ENCODE measurements at places on chromosomes 5 and 9. TPM values are rescaled to one million over a fixed set of nuclear protein-coding genes. Genes with fewer than 3 reads are reported as not detected.

MARCHF3 gene
- 22.9 TPM for total RNA-seq

- H3K4me3 ChIP-seq, result no peak overlapping the region
- no peak overlapping the region for H3K27ac ChIP-seq
- H3K36me3 ChIP-seq, result no peaks in the 10 kb centered on the region
- H3K27me3 ChIP-seq, result no peaks in the 10 kb centered on the region
- H3K4me1 ChIP-seq, result no peaks in the 10 kb centered on the region
These were observed 111.7 kb upstream of the NUDT12 start for GRCh38 chr5:103674251-103674650.

DNA sequence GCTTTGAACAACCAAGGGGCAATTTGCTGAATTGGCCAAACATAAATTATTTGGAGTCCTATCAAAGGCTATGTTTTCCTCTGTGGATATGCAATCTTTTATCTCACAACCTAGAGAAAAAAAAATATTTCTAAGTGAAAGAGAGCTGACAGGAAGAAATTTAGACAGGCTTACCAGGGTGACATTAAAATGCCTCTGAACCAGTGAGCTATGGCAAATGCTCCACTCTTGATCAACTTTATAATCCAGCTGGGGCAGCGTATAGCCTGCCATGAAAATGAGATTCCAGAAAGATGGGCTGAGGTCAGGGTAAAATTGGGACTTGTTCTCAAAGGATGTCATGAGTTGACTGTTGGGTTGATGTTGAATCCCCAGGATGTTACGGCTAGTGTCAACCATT is 399.3 kb upstream of the TRPC7 start:
- no peak overlapping the region for H3K27ac ChIP-seq
- H3K4me3 ChIP-seq, result no peak overlapping the region
- H3K27me3 ChIP-seq, result no peaks in the 10 kb centered on the region
- DNase-seq, result no peak

DNA sequence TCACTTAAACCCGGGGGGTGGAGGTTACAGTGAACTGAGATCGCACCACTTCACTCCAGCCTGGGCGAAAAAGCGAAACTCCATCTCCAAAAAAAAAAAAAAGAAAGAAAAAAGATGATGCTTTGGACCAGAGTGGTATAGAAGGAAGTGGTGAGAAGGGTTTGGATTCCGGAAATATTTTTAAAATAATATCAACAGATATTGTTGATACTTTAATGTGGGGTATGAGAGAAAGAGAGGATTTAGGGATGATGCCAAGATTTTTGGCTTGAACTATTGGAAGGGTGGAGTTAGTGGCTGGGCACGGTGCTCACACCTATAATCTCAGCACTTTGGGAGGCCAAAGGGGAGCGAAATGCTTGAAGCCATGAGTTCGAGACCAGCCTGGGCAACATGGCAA is 49.6 kb upstream of the PLIN2 start:
- DNase-seq, result no peak
- no peak overlapping the region for H3K4me3 ChIP-seq
- H3K4me1 ChIP-seq, result peaks cover 4% of the 10 kb centered on the region
- no peak overlapping the region for H3K27ac ChIP-seq
- no peaks in the 10 kb centered on the region for H3K36me3 ChIP-seq
- no peaks in the 10 kb centered on the region for H3K27me3 ChIP-seq

- peaks cover 4% of the 10 kb centered on the region for H3K4me1 ChIP-seq
- H3K27me3 ChIP-seq, result no peaks in the 10 kb centered on the region
- DNase-seq, result no peak
These were observed 34.2 kb upstream of the TESK1 start for GRCh38 chr9:35570709-35571504.

SLC12A7 gene
- total RNA-seq, result 87.2 TPM

GRCh38 chr5:118891252-118891651 is 97.1 kb downstream of the DTWD2 start:
- no peaks in the 10 kb centered on the region for H3K4me1 ChIP-seq
- no peak for DNase-seq
- H3K27ac ChIP-seq, result no peak overlapping the region
- H3K4me3 ChIP-seq, result no peak overlapping the region

- no peaks in the 10 kb centered on the region for H3K27me3 ChIP-seq
- peaks cover 15% of the 10 kb centered on the region for H3K4me1 ChIP-seq
- DNase-seq, result peak; percentile 71
- no peaks in the 10 kb centered on the region for H3K36me3 ChIP-seq
- H3K4me3 ChIP-seq, result peak overlapping the region; percentile 68
These were observed 453 bp downstream of the PTRH1 start for GRCh38 chr9:127714951-127715469.

- no peak for DNase-seq
- no peak overlapping the region for H3K27ac ChIP-seq
- no peak overlapping the region for H3K4me3 ChIP-seq
- no peaks in the 10 kb centered on the region for H3K4me1 ChIP-seq
- H3K27me3 ChIP-seq, result no peaks in the 10 kb centered on the region
- no peaks in the 10 kb centered on the region for H3K36me3 ChIP-seq
These were observed 134.4 kb downstream of the EBF1 start for GRCh38 chr5:158965334-158965733.

DNA sequence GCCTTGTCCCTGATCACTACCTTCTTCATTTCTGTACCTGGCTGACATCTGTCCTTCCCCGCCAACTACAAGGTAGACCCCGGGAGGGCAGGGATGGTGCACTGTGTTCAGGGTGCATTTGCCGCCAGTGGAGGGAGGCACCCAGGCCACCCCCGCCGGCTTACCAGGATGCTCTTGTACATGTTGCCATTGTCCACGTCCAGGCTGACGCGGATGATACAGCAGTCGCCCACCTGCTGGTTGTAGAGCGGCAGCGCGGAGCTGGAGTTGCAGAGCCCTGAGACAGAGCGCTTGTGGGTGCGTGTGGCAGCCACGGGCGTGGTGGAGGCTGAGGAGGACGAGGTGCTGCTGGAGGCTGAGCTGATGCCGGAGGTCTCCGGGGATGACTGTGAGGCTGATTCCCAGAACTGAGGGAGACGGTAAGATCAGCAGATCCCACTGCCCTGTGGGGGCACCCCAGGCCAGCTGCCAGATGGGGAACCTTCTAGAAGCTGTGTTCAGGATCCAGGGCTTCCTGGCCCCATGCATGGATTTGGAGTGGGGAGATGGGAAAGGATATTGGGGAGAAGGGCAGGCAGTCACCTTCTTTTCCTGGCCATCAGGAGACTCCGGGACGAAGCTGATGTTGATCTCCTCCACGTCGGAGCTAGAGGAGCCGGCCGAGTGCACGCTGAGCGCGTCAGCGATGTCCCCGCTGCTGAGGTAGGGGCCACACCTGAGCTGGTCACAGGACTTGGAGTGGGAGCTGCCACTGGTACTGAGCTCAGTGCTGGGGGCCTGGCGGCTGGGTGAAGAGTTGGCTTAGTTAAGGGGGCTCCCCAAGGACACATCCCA is 19.5 kb downstream of the RALGDS start:
- no peaks in the 10 kb centered on the region for H3K4me1 ChIP-seq
- no peaks in the 10 kb centered on the region for H3K27me3 ChIP-seq
- no peaks in the 10 kb centered on the region for H3K36me3 ChIP-seq

DNA sequence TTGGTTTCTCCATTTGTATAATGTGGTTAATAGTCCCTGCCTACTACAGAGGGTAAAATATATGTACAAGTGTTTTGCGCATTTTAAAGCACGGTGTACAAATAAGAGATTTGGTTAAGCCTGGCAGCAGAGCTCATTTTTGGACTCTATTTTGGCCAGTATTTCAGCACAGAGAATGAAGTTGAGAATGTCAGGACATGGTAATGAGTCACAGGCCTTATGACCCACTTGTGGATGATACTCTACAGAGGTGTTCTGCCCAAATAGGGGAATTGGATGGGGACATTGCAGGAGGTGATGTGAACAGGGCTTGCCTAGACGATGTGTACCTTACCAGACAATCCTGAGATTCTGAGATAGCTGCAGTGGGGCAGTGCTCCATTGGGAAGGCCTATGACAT is 50.6 kb downstream of the MELK start:
- H3K4me3 ChIP-seq, result no peak overlapping the region
- H3K36me3 ChIP-seq, result no peaks in the 10 kb centered on the region
- H3K27ac ChIP-seq, result no peak overlapping the region

OTULIN gene
- total RNA-seq, result 40.6 TPM

- no peak overlapping the region for H3K27ac ChIP-seq
- peak; percentile 26 for DNase-seq
These were observed 109.5 kb upstream of the COL5A1 start for GRCh38 chr9:134532084-134532483.

DNA sequence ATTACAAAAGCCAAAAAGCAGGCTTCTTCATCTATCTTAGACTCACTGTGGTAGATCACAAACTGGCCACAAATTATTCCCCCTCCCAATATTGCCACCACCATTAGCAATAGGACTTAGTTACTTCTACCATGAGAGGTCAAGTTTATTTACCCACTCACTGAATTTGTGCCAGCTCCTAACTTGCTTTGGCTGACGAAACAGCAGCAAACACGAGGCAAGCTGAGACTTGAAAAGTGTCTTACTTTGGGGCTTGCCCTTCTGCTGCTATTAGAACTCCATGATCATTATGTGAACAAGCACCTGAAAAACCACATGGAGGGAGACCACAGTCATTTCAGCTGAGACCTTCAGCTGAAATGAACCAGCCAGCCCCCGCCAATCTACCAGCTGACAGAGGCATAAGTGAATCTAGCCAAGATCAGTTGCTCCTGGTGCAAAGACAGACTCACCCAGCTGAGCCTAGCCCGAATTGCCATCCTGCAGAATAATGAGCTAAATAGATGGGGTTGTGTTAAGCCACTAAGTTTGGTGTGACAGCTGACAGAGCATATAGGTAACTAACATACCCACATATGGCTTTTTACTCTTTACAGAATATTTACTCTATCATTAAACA is 5.7 kb downstream of the WDR41 start:
- H3K4me3 ChIP-seq, result no peak overlapping the region
- no peak overlapping the region for H3K27ac ChIP-seq
- no peak for DNase-seq
- H3K27me3 ChIP-seq, result no peaks in the 10 kb centered on the region
- H3K4me1 ChIP-seq, result no peaks in the 10 kb centered on the region

- DNase-seq, result no peak
- H3K4me1 ChIP-seq, result no peaks in the 10 kb centered on the region
- H3K36me3 ChIP-seq, result no peaks in the 10 kb centered on the region
- no peaks in the 10 kb centered on the region for H3K27me3 ChIP-seq
- no peak overlapping the region for H3K27ac ChIP-seq
These were observed 553.5 kb downstream of the CSNK1G3 start for GRCh38 chr5:124065508-124065907.

GDA gene
- total RNA-seq, result 291 TPM

DNA sequence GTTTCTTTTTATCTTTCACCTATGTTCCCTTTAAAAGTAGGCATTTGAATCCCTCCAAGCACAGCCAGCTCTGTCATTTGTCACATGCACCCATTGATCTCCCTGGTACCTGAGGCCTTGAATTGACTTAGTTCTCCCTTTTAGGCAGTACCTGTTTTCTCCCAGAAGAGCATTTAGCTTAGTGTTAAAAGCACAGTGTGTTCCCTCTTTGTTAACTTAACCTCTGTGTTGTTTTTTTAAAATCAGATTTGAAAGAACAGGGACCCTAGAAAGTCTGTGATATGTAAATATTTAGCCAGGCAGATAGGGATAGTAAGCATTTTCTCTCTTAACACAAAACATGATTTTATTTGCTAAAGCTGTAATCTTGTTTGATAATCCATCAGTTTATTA is 113.8 kb upstream of the SPATA31D4 start:
- DNase-seq, result no peak
- H3K36me3 ChIP-seq, result no peaks in the 10 kb centered on the region
- no peak overlapping the region for H3K4me3 ChIP-seq

GRCh38 chr9:111740739-111741138 is 54.0 kb downstream of the SHOC1 start:
- no peaks in the 10 kb centered on the region for H3K36me3 ChIP-seq
- H3K27me3 ChIP-seq, result no peaks in the 10 kb centered on the region
- no peak for DNase-seq
- no peak overlapping the region for H3K4me3 ChIP-seq
- no peak overlapping the region for H3K27ac ChIP-seq
- no peaks in the 10 kb centered on the region for H3K4me1 ChIP-seq

CD180 gene
- total RNA-seq, result 0.57 TPM

DNA sequence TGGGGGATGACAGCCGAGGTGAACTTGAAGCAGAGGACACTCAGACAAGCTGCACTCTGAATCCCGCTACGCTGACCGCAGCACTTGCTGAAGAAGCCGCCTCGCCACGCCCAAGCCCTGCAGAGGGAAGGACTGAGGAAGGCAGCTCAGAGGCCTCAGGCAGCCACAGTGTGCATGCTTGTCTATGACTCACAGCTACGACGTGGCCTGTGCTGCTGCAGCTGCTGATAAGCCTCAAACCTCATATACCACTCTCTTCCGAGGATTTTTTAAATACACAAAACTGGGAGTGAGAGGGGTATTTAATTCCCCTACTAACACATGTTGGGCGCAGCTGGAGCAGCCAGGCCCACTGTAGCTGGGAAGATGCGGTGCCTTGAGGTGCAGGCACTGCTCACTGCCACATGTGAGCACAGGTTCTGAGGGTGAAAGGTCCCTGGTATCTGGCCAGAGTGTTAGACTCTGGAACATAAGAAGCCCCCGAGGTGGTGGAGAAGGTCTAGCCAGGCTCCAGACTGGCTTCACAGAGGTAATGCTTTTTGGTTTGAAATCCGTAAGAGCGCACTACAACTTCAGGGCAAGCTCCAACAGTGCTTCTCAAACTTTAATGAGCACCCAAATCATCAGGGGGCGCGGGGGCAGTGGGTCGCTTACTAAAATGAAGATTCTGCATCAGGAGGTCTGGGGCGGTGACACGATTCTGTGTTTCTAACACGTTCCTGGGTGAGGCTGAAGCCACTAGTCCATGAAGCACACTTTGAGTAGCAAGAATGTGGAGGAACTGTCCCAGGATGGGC is 196.8 kb downstream of the AUH start:
- H3K36me3 ChIP-seq, result no peaks in the 10 kb centered on the region
- H3K27me3 ChIP-seq, result no peaks in the 10 kb centered on the region
- H3K4me1 ChIP-seq, result peaks cover 9% of the 10 kb centered on the region
- DNase-seq, result peak; percentile 91
- H3K27ac ChIP-seq, result peak overlapping the region; percentile 89
- no peak overlapping the region for H3K4me3 ChIP-seq

- no peaks in the 10 kb centered on the region for H3K36me3 ChIP-seq
- no peak overlapping the region for H3K27ac ChIP-seq
- H3K27me3 ChIP-seq, result peaks cover 51% of the 10 kb centered on the region
- peaks cover 6% of the 10 kb centered on the region for H3K4me1 ChIP-seq
These were observed 192.4 kb downstream of the MEF2C start for GRCh38 chr5:88690409-88691229.

DNA sequence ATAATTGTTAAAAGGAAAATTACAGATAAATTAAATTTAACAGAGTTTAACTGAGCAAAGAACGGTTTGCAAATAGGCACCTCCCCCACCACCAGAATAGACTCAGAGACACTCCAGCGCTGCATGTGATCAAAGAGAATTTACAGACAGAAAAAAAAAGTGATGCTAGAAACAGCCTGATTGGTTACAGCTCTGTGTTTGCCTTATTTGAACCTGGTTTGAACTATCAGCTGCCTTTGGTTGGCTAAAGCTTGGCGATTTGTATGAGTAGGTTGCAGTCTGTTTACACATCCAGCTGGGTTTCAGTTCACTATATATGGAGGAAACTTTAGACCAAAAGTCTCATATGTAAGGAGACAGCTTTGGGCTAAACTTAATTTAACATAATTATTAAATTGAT is 249.1 kb downstream of the ENC1 start:
- H3K4me1 ChIP-seq, result no peaks in the 10 kb centered on the region
- no peak overlapping the region for H3K27ac ChIP-seq
- DNase-seq, result no peak
- H3K27me3 ChIP-seq, result no peaks in the 10 kb centered on the region
- no peak overlapping the region for H3K4me3 ChIP-seq

- peaks cover 10% of the 10 kb centered on the region for H3K4me1 ChIP-seq
- no peaks in the 10 kb centered on the region for H3K36me3 ChIP-seq
- peak overlapping the region; percentile 96 for H3K4me3 ChIP-seq
- no peak for DNase-seq
- peak overlapping the region; percentile 96 for H3K27ac ChIP-seq
- H3K27me3 ChIP-seq, result no peaks in the 10 kb centered on the region
These were observed 1.2 kb downstream of the FNBP1 start for GRCh38 chr9:130041648-130042405.
